ENCODE measurements at places on chromosomes 4 and X.

DNA sequence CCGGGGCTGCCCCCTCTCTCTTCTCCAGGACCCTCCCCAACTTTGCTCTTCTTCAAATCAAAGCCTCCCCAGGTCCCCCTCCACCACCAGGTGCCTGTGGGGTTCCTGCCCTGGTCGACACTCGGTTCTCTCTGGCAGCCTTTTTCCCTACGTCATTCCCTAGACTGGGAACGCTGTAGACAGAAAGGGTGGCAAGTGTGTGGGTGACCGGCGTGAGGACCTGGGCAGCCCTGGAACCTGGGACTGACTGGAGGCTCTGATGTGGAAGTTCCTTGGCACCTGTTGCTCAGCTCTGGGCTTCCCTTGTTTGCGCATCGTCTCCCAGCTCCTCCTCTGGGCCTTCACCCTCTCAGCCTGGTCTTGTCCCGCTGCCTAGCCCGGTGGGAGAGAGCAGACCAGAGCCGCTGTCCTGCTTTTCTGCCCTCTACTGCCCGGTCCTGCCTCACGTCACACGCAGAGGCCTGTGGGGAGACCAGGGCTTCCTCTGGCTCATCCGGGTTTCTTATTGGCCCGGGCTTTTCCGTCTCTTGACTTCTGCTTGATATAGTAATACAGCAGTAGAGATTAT is 1.3 kb downstream of the TACC3 start:
- DNase-seq: no peak

GRCh38 chr4:67762086-67762485 is 7.9 kb upstream of the GNRHR start:
- DNase-seq: peak; percentile 84

DNA sequence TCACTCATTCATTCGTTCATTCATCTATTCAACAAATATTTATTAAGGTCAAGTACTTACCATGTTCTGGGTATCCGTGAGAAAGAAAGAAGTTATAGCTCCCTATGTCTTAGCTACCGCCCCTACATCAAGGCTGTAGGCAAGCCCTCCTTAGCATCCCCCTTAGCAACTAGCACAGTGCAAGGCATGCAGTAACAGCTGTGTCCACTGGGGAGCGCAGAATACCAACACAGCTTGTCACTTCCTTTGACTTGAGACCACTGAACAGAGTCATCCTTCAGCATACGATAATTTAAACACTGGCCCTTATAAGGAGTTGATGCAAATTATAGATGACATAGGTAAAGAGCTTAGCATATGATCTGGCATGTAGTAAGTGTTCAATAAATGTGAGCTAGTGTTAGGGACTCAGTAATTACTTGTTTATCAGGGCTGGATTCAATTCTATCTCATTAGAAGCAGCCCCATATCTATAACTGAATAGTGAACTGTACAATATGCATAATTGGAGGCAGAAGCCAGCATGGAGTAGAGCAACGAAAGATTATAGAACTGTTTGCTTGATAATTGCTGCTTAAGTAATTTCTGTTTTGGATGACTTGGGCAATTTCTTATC is 8.7 kb downstream of the KIAA1210 start:
- DNase-seq: peak; percentile 62

GRCh38 chr4:110055158-110055768 is 142.6 kb downstream of the EGF start:
- DNase-seq: no peak

GRCh38 chr4:142817442-142817841 is 28.7 kb downstream of the INPP4B start:
- DNase-seq: peak; percentile 86

DNA sequence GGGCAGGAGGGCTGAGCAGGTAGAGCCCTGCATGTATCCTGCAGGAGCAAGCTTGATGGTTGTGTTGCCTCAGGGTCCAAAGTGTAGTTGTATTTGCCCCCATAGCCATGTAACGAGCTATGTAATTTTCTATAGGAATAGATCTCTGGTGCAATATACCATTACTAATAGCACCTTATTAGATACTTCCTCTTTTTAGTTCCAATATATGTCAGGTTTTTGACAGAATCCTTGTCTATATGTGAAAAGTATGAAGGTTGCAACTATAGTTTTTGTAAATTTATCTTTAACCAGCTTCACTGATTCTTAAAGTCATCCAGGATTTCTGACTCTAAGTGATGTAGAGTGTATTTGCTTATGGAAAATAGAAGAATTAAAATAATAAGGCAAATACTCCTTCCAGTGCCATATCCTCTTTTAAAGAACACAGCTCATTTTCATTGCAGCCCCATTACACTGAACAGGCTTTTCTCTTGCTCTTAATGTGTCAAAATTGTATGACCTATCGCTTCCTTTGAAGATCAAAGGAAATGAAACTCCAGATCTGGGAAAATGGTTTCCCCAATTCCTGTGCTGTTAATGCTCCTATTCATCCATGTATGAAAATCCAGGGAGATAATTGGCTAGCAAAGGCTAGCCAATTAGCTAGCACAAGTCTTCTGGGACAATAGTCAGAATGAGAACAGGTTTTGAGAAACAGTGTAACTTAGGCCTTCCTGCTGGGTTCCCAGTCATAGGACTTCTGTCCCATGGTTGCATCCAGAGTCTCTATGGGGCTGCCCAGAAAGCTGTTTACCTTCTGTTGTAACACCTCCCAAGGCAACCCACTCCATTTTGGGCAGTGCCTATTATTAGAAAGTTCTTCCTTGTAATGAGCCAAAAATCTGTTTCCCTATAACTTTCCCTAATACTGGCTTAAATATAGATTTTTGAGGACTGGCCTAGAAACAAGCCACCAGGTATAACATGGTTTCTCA is 90.6 kb downstream of the TSPAN7 start:
- DNase-seq: peak; percentile 14

GRCh38 chr4:55733932-55734331 is 85.7 kb upstream of the EXOC1L start:
- DNase-seq: peak; percentile 87

DNA sequence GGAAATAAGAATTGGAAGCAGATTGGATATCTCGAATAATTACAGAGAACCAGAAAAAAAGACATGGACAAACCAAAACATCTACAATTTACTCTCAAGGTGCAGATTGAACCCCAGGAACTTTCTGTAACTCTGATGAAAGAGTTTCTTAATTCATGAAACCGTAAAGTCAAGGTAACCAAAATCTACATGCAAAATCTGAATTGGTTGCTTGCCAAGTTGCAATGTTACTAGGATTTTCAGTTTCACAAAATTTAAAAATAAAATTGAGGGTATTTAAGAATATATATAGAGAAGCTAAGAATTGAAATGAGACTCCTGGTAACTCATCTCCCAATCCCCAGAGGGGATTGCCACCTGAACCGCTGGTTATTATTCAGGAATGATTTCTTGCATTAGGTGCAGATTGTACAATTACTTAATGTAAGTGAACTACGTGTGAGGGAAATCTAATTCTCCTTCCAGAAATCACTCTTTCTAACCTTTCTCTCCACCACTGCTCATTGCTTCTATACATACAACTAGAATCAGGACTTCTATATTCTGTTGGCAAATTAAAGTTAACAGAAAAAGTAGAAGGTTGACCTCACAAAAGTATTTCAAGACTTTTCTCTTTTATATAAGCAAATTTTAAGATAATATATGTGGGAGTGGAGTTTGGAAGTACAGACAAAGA is 221.5 kb upstream of the NDST4 start:
- no peak for DNase-seq

- no peak for DNase-seq
Observed at GRCh38 chr4:186727169-186727976, 3.7 kb upstream of the FAT1 start.

DNA sequence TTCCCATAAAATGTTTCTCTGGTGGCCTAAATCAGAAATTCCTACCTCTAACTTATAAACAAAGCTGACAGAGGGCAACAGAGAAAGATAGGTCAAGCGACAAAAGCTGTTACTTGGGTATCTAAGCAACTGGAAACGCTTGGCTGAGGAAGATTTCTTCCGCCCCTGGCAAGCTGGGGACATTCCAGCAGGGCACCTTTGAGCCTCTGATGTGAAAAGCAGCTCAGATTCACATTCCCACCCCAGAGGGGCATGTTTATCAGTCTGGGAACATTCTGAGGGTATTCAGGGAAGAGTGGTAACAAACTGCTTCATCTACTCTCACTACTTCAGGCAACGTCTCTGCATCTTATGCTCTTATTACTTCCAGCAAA is 3.5 kb upstream of the CDS1 start:
- no peak for DNase-seq

- DNase-seq: no peak
Observed at GRCh38 chrX:138765051-138765450, 53.5 kb upstream of the FGF13 start.

- no peak for DNase-seq
Observed at GRCh38 chr4:156623376-156623775, 348.2 kb downstream of the PDGFC start.

- DNase-seq: no peak
Observed at GRCh38 chr4:23999714-24000469, 110.0 kb upstream of the PPARGC1A start.

DNA sequence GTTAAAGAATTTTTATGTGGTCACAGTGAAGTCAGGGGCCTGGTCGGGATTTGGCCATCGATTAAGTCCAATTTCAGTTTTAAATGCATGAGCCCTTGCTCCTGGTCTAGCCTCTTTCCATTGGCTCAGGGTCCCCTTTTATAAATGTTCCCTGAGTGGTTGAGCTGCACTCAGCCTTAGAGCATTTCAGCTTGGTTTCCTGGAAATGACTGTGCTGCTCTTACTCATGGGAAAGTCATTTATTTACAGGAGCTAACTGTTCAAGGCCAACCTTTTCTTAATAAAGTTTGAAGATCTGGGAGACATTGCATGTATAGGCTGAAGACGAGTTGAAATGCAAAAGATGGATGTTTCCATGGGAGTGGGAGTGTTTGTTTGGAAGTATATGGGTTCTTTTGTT is 98.8 kb upstream of the CLNK start:
- peak; percentile 7 for DNase-seq

DNA sequence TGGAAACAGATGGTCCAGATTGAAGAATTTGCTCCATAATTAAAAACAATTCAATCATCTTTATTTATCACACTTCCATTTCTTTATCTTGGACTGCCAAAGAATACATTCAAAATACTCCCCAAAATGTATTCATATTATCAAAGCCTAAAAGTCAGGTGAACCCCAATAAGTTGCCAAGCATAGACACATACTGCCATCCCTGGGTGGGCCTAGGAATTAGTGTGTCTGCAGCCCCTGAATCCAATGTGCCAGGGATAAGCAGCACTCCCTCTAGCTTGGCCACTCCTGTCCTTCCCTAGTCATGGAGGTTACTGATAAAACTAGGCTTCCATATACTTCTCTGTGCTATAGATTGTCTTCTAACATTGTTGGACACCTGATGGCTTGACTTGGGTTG is 199.9 kb downstream of the TENM3 start:
- no peak for DNase-seq

- no peak for DNase-seq
Observed at GRCh38 chrX:46754036-46754435, 4.9 kb downstream of the SLC9A7 start.

GRCh38 chrX:30904186-30904585 is 15.1 kb upstream of the TAB3 start:
- no peak for DNase-seq
